D721Med (cell line): ENCODE measurements at places on chromosomes 13 and 19.

GRCh38 chr19:30160426-30160825 is 211.8 kb upstream of the ZNF536 start:
- DNase-seq: no peak

DNA sequence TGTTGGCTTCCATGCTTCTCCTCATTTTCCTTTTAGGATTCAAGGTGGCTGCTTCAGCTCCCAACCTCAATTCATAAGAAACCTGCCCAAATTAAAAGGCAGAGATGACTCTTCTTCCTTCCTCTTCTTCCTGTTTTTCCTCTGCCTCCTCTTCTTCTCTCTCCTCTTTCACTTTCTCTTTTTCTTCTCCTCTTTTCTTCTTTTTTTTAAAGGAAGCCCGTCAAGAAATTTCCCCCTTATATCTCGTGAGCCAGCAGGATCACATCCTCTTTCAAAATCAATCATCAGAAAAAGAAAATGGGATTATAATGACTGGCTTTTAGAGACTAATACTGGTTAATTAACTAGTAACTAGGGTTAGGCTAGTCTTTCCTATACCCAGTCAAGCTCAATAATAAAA is 220.3 kb downstream of the NBEA start:
- no peak for DNase-seq

GRCh38 chr13:109180905-109181425 is 551.6 kb downstream of the MYO16 start:
- no peak for DNase-seq

GRCh38 chr19:5455367-5456129 is at the start of gene ZNRF4:
ZNRF4 (plus strand) TSS chr19:5455417; CDS start chr19:5455492, 75 bp downstream.
- no peak for DNase-seq

- no peak for DNase-seq
Observed at GRCh38 chr19:2945575-2946184, 909 bp upstream of the ZNF77 start.

DNA sequence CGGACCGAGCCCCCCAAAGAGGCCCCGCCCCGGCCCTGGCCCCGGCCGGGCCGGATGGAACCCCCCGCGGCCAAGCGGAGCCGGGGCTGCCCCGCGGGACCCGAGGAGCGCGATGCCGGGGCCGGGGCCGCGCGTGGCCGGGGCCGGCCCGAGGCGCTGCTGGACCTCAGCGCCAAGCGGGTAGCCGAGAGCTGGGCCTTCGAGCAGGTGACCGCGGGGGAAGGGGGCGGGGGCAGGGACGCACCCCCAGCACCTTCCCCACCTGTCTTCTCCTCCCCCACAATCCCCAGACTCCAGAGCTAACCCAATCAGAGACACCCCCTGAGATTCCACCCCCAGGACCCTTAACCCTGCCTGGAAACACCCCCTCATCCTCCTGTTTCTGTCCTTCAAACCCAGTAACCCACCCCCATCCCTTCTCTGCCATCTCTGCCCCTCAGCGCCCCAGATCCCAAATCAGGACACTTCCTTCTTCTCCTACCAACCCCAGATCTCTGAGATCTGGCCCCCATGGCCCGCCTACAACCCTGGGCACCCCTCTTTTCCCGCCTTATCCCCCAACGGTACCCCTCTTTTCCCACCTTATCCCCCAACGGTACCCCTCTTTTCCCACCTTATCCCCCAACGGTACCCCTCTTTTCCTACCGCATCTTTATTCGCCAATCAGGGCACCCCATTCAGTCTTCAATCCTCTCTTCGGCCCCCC is 505 bp downstream of the ZSWIM4 start:
- DNase-seq: no peak

GRCh38 chr13:34164582-34164981 is 346.6 kb downstream of the RFC3 start:
- DNase-seq: no peak

GRCh38 chr19:12825254-12826131 is 8.9 kb downstream of the RTBDN start:
- peak; percentile 79 for DNase-seq

GRCh38 chr19:3523361-3524077 is 15.5 kb upstream of the TEKTIP1 start:
- no peak for DNase-seq

GRCh38 chr13:110617321-110618072 is 2.2 kb downstream of the NAXD start:
- no peak for DNase-seq

DNA sequence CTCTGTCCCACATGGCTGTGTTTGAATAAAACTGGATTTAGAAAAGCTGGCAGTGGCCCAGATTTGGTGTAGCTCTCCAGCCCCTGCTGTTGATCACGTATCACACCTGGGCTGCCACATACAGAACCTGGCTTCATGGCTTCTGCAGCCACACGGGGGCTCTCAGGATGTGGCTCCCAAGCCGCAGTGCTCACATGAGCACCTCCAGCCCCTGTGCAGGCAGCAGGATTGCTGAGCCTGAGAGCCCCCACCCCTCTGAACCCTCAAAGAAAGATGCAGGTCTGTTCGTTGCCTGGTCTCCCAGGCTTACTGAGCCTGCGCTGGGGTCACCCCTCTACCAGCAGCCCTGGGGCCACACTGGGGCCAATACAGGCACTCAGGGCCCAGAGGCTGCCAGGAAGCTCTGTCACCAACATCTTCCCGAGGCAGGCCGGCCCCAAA is 2.7 kb downstream of the PLEKHF1 start:
- DNase-seq: no peak

DNA sequence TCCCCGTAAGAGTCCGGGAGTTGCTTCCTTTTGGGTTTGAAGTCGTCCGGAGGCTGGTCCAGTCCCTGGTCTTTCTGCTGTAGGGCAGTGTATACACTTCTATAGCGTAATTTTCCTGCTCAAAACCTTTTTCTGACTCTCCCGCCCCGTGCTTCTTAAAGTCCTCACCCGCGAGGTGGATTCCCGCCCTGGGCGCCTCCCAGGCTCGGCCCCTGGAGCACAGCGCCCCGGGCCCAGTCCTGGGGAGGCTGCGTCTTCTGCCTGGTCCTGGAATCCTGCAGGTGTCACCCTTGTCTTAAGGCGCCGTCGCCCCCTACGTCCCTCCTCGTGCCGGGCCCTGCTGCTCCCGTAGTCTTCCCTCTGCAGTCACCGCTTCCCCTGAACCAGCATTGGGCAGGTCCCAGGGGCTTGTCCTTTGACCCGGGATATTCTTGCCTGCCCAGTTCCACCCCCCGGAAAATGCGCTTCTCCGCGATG is 34.4 kb upstream of the ZNF808 start:
- DNase-seq: no peak

GRCh38 chr13:93977986-93978385 is 501.5 kb downstream of the DCT start:
- no peak for DNase-seq

- no peak for DNase-seq
Observed at GRCh38 chr13:32048816-32049215, 17.2 kb downstream of the FRY start.

DNA sequence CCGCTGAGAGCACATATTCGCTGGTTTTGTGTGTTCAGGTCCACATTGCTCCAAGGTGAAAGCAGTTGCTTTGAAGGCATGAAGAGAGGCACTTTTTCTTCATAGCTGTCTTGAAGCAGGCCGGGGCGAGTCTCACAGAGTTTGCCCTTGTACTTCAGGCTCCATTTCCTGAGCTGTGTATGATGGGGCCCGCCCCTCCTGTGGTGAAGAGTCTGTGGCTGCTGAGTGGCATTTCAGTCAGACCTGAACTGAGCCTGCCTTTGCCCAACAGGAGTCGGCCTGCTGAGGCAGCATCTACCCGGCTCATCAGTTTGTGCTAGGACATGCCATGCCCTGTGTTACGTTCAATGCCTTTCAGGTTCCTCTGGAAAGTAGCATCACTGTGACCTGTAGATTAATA is 44.4 kb upstream of the C1QTNF9 start:
- no peak for DNase-seq

DNA sequence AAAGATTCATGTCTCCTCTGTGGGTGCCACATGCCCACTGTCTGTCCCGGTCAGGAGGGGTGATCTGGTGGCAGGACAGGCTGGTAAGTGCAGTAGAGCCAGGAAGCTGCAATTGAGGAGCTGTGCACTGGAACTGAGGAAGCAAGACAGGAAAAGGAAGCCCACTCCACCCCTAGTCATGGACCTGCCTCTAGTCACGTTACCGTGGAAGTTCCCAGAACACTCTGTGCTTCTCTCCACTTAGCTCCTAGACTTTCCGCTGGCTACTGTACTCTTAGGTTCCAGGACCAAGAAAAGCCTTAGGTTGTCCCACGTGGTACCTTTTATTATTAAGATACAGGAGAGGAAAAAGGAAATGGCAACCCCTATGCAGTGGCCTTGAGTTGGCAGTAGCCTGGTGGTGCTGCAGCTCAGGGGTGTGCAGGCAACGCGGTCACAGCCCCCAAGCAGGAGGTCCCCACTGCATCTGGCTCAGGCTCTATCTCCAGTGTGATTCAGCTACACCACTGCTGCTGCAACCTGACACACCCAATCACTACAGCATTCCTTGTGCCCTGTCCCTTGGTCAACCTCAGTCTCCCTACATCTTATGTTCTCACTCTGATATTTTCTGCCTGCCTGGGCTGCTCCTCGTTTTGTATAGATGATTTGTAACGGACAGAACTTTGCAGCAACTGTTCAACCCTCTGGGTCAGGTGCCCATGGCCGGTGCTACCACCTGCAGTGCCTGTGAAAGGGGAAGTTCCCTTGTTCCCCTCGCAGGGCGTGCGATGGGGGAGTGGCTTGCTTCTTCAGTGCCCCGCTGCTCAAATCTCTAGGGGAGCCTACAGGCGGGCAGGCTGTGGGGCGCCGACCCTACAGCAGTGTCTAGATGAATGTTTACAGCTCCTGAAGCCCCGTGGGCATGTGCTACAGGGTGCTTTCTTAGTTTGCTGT is 24.4 kb upstream of the GPR12 start:
- no peak for DNase-seq

DNA sequence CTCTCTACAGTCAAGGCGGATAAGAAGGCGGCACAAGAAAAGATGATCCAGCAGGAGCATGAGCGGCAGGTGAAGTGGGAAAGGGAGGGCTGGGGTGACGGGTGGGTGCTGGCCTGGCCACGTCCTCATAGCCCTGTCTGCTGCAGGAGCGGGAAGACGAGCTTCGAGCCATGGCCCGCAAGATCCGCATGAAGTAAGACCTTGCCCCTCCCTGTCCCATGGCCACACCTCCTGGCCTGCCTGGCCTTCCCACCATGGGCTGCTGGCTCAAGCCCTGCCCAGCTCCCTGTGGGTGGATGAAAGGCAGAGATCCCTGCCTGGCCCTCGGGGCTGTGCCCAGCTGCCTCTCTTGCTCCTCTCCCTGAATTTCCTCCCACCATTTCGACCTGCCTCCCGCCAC is 7.2 kb downstream of the ZNF296 start:
- DNase-seq: no peak

DNA sequence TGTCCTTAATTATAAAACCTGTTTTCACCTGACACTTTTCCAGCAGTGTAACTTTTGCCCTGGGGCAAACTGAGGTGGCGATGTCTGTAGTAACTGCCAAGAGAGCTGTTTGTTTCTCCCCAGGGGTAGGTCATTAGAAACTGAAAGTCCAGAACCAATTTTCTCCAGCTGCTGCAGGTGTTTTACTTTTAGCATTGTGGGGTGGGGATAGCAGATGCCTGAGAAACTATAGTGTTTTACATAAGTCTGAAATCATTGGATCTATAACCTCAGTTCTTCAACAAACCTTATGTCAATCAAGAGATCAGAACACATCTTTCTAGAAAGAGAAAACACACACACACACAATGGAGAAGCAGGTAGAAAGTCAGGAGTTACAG is 92.7 kb downstream of the LHFPL6 start:
- DNase-seq: no peak

- DNase-seq: no peak
Observed at GRCh38 chr13:45258334-45258675, 57.5 kb upstream of the KCTD4 start.

GRCh38 chr19:1223018-1223855 is 14.6 kb downstream of the CBARP start:
- peak; percentile 80 for DNase-seq

DNA sequence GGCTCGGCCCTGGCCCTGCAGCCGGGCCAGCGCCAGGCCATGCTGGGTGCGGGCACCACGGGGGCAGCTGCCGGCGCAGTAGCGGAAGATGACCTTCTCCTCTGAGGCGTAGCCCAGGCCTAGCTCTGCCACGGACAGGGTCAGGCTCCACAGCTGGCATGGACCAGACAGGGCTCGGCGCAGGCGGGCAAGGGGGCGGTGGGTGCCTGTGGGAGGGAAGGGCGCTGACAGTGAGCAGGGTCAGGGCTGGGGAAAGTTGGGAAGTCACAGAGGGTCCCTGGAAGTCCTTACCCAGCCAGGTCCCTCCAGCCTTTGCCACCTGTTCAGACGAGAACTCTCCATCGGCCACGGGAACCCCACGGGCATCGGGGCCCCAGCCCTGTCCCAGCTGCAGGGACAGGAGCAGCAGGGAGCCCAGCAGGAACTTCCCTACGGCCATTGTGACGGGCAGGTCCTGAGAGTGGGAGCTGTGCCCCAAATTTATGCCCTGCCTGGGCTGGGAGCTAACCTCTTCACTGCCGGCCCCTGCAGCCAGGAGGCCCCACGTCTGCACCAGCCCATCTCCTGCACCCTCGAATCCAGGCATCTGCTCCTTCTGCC is at the start of gene PSPN:
Gene PSPN, minus strand, starts transcription at position 523 of the 600 bp plus-strand sequence. Its CDS starts 84 bp downstream, at position 439.
- no peak for DNase-seq

- DNase-seq: no peak
Observed at GRCh38 chr19:16133818-16134217, 9.7 kb upstream of the HSH2D start.

DNA sequence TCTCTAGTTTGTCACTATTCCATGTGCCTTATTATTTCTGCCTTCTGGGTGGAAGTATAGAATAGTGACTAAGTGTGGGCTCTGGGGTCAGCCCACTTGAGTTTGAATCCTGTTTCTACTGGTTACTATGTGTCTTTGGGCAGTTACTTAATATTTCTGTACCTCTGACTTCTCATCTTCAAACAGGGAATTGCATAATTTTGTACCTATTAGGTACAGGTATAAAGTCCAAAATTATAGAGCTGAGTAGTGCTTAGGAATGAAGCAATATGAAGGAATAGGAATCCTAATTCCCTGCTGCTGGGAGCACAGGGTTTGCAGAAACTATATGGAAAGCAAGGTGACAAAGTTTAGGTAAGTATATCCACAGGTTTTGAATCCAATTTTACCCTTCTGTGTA is 564.5 kb downstream of the GPC5 start:
- no peak for DNase-seq

DNA sequence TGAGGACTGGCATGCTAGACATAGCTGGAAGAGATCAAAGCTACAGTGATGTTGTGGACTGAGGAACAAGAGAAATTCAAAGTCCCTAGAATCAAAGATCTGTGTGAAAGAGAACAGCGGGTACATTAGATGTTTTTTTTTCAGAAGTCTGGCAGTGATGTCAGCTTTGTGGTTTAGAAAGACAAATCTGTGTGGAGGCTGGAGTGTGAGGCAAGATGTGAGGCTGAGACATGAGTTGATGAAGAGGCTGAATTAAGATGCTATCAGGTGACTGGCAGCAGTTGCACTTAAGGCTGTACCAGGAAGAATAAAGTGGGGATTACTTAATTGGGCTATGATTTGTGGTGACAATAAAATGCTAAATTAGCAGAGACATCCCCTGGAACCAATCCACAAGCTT is 46.5 kb downstream of the DNAJC3 start:
- DNase-seq: no peak

- no peak for DNase-seq
Observed at GRCh38 chr19:17754634-17755442, 3.6 kb downstream of the FCHO1 start.

GRCh38 chr19:14094854-14095253 is 4.3 kb upstream of the SAMD1 start:
- no peak for DNase-seq

- no peak for DNase-seq
Observed at GRCh38 chr19:45280471-45280961, 29.4 kb downstream of the MARK4 start.

GRCh38 chr13:113024466-113024865 is 55.5 kb downstream of the MCF2L start:
- DNase-seq: no peak

- no peak for DNase-seq
Observed at GRCh38 chr19:29092712-29093552, 120.0 kb downstream of the UQCRFS1 start.
